AG04450 (cell line): ENCODE measurements at places on chromosomes 7 and 10.
A peak's percentile ranks its signal among the peaks of the same experiment; 100 is the strongest.

DNA sequence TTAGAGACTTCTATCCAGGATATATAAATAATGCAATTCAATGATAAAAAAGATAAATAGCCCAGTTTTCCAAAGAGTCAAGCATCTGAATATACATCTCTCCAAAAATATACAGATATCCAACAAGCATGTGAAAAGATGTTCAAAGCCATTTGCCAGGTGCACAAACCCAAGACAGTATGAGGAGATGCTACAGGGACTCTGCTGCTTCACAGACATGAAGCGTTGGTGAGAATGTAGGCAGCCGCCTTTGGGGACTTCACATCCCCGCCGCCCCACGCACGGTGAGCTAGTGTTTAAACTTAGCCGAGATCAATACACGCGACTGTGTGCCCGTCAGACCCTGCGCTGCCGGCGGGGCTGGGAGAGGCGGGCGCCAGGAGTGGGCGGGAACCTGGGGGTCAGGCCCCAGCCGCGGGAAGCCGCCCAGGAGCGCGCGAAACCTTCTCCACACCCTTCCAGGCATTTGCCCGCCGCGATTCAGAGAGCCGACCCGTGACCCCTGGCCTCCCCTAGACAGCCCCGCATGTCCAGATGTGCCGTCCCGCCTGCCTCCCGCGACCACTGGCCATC is 927 bp upstream of the ALOX5 start:
- DNase-seq = no peak

DNA sequence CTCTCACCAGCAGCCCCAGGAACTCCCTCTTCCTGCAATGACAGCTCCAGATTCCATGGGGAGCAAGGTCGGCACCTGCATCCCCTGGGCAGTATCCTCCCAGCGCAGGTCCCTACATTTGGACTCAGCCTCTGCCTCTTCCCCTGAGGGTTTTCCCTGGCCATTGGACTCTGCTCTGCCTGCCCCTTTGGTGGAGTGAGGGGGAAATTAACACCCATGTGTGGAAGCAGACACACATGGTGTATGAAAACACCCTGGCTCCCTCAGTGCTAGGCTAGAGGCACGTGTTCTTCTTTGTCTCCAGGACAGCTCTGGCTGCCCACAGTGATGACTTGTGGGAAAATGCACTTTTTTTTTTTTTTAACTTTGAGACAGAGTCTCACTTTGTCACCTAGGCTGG is 8.4 kb downstream of the PRF1 start:
- DNase-seq = no peak

DNA sequence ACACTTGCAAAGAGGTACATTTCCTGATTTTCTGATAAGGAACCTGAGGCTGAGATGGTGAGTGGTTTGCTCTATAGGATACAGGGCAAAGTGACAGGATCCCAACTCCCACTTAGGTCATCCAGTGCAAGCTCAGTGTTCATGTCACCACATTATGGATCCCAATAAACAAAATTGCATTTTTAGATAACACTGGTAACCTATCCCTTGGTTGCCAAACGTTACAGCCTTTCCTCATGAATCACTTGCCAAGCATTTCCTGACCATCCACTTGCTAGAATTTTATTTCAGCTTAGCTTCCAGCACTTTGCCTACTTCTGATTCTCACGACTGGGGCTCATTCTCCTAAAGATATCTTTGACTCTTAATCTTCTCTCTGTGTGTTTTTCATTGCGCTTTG is 131.4 kb upstream of the ODAD2 start:
- peak; percentile 24 for DNase-seq

DNA sequence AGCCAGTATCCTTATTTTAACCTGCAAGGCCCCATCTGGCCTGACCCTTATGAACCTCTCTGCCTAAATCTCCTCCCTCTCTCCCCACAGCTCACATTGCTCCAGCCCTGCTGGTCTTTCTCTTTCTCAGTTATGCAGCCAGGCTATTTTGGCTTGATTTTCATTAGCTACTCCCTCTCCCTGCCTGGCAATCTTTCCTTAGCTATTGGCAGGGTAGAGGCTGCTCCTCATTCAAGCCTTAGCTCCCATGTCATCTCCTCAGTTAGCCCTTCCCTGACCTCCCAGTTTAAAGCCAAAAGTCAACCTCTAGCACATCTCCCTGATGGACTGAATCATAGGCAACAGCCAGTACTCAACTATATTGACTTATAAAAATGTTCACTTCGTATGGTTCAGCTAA is 214.4 kb upstream of the CELF2 start:
- DNase-seq = no peak

- no peak for DNase-seq
Measured at GRCh38 chr10:98195120-98195519, 60.7 kb downstream of the R3HCC1L start.

GRCh38 chr7:12158334-12159060 is 52.6 kb upstream of the TMEM106B start:
- peak; percentile 6 for DNase-seq

DNA sequence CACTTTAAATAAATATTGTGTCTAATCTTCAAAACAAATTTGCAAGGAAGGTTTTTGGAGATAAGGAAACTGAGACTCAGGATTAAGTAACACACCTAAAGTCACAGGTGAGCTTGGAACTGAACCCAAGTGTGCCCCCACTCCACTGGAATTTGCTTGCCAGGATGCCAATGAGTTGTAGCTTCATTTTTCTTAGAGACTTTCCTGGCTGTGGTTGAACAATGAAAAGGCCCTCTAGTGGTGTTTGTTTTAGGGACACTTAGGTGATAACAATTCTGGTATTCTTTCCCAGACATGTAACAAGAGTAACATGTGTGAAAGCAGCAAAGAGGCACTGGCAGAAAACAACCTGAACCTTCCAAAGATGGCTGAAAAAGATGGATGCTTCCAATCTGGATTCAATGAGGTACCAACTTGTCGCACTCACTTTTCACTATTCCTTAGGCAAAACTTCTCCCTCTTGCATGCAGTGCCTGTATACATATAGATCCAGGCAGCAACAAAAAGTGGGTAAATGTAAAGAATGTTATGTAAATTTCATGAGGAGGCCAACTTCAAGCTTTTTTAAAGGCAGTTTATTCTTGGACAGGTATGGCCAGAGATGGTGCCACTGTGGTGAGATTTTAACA is 1.5 kb downstream of the IL6 start:
- DNase-seq = no peak
